OCI-LY7 (cell line): ENCODE measurements at places on chromosomes 4 and X.

DNA sequence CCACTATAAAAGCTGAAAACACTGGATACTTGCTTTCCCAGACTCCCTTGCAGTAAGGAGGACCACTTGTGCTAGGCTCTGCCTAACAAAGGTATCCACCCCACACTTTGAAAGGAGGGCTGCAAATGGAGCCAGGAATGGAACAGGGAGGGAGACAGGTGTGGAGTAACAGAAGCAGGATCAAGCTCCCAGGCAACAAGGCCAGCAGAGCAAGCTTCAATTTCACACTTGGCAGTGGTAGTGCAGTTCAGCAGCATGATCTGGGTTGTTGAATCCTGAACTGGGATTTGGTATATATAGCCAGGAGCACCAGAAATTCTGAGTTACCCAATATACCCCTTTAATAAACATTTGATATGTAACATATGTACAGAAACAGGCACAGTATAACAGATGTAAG is 9.8 kb downstream of the LAMP2 start:
- DNase-seq = no peak

- no peak for DNase-seq
Observed at GRCh38 chr4:3861720-3862639, 95.8 kb downstream of the ADRA2C start.

DNA sequence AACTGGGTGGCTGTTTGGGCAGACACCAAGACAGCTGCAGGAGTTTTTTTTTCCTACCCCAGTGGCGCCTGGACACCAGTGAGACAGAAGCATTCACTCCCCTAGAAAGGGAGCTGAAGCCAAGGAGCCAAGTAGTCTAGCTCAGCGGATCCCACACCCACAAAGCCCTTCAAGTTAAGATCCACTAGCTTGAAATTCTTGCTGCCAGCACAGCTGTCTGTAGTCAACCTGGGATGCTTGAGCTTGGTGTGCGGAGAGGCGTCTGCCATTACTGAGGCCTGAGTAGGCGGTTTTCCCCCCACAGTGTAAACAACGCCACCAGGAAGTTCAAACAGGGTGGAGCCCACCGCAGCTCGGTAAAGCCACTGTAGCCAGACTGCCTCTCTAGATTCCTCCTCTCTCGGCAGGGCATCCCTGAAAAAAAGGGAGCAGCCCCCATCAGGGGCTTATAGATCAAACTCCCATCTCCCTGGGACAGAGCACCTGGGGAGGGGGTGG is 171.4 kb downstream of the ARHGEF9 start:
- DNase-seq = no peak

- DNase-seq = no peak
Observed at GRCh38 chr4:7985891-7986441, 46.3 kb upstream of the AFAP1 start.

DNA sequence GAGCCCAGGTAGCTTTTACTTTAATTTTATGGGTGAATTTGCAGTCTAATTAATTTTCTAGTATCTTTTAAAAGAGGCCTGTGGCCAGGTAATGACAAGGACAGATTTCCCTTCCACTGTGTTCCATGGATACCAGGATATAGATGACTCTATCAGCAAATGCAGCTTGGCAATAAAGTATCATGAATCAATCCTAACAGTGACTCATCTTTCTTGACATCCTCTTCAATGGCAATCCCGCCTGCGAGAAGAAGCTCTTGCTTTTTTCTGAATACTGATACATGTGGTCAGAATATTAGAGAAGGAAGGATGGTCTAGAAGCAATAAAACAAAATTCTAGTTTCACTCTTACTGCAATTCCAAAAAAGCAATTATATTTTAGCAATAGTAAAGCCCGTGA is 267.8 kb downstream of the DTHD1 start:
- no peak for DNase-seq

DNA sequence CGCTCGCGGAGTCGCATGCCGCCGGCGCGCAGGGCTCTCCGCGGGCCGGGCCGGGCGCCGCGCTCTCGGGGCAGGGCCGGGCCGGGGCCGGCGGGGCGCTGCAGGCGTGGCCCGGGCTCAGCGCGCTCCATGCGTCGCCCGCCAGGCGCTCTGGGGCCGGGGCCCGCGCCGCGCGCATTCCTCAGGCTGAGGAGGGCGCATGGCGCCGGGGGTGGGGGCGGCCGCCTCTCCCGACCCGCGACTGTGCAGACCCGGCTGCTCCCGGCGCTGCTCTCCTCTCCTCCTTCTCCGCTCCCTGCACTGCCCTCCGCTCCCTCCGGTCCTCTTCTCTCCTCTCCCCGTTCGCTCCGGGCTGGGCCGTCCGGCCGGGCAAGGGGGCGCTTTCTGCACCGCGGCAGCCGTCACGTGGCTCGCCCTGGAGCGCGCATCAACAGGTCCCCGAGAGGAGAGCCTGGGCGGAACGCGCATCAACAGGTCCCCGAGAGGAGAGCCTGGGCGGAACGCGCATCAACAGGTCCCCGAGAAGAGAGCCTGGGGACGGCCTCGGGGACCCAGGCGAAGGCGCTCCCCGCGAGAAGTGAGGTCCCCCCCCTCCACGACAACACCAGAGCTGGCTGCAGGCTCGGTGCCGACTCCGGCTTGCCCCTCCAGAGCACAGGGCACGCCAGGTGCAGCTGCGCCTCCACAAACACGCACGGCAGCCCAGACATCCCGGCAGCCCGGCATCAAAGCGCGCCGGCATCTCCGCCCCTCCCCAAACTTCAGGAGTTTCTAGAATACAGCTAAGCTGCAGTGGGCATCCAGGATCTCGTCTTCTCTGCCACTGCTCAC is 12.9 kb downstream of the PPP2R3B start:
- peak; percentile 78 for DNase-seq

DNA sequence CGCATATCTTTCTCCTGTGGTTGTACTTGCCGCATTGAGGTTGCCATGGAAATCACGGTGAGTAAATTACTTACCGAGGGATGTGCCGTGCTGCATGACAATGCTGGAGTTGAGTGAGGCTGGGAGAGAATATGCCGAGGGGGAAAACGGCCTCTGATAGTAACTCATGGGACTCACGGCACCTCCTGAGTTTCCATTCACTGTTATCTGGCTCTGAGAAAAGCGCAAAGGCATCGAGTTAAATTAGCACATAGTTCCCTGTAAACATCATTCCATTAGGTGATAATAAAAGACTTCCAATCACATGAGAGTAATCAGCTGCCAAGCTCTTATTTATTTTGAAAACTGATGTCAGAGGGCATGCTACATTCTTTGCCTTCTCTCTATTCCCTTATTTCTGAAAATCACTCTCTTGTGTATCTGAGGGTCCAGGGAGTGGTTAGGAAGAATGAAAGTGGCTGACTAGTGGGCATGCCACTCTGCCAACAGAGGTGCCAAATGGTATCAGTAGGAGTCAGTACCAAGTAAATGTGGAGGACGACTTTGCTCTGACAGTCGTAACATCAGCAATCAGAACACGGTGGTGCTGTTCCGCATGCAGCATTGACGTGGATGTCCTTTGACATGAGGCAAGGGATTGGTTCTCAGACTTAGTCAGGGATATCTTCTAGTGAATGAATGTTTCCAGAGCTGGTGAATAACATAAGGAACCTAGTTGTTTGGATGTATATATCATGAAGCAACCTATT is 126.9 kb upstream of the PDLIM3 start:
- no peak for DNase-seq

GRCh38 chr4:62644372-62644771 is 1444.2 kb downstream of the ADGRL3 start:
- DNase-seq = peak; percentile 2

DNA sequence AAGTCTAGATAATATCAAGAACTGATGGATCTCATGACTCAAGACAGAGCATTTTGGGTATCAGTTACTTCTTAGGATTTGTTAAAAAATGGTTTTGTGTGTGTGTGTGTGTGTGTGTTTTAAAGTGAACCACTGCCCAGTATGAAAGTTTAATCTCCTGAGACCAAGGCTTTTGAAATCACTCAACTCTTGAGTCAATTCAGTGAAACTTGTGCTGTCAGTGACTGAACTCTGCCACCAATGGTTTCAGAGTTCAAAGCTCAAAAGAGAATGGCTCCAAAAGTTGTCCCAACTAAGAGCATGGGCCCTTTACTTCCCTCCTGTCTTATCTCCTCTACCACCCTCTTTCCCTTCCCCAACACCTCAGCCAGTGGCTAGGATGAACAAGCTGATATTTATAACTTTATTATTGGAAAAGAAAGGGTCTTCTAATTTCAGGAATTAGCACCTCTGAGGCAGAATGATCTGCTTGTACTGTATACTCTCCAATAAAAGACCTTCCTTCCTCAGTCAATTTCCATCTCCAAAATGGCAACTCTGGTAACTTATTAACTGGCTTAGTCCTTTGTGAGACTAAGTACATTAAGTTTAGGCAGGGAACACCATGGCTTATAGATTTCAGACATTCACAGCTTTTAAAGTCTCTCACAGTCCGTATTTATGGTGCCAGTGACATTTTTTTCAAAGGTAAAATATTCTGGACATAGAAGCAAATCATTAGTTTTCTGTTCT is 152.2 kb downstream of the REPS2 start:
- DNase-seq = no peak

DNA sequence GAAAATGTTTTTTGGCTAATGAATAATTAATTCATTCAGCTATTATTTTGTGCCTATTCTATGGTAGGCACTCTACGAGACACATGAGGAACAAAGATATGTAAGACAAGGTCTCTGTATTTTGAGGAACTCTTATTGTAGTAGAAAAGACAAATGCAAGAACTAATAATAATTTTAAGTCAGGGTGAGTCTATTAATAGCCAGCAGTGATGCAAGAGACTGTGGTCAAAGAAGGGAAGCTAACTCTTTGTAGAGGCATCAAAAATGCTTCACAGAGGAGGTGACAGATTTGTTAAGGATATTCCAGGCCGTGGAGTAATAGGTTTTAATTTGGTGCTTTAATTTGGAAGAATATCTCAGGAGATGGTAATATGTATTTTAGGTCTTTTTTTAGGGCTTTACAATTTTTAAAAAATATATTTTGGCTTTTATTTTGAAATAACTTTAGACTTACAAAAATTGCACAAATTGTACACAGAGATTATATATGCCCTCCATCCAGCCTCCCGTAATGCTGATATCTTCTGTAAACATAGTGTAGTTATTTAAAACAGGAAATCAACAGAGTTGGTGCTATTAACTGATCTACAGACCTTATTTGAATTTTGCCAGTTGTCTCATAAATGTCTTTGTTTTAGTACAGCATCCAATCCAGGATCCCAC is 48.1 kb downstream of the DCLK2 start:
- peak; percentile 1 for DNase-seq

DNA sequence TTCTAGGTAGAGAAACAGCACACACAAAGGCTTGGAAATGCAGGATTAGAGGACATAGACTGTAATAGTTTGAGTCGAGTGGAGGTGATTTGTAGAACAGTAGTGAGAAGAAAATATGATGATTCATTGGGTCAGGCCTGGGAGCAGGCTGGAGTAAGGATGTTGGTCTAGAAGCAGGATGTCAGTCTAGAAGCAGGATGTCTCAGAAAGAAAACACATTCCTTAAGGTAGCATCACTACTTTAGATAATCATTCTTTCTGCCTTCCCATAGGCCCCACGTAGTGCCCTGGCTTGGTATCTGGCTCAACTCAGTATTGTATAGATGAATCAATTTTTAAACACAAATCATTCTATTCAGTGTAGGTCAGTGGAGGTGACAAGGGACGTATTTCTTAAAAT is 11.2 kb upstream of the DACH2 start:
- DNase-seq = no peak

DNA sequence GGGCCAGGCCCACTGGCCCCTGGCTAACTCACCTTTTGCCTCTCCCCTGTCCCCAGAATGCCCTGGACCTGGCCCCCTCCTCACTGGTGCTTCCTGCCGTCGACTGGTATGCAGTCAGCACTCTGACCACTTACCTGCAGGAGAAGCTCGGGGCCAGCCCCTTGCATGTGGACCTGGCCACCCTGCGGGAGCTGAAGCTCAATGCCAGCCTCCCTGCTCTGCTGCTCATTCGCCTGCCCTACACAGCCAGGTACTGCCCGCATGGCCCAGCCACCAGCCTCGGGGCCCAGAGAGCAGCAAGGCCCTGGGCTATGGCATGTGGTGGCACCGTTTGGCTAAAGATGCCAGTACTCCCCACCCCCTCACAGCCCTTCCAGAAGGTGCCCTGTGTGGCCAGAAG is 3.7 kb downstream of the ATP6AP1 start:
- DNase-seq = no peak

GRCh38 chr4:37392521-37393255 is 148.1 kb downstream of the NWD2 start:
- no peak for DNase-seq

DNA sequence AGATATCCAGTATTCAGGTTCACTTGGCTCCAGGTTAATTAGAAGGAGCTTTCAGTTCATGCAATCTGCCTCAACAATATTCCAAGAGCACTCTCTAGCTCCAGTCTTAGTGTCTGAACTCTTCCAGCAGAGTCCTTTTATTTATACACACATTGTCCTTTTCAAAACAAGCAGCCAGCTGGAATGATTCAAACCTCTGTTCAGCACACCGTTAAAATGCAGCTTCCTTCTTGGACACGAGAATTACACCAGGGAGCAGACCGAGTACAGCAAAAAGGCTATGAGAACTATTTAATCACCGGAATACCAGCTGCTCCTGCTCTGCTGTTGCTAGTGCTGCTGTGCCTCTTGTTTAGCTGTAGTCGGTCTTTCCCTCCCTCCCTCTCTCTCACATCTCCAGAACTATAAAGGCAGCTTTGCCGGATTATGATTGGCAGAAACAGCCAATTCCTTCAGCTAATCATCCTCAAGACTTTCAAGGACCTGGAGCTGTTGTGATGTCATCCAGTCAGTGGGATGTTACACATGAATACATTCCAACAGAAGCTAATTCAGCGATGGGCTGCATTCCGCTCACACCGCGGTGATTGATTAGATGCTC is at the start of gene NDST4:
NDST4 (minus strand) TSS at position 115 of the 601 bp plus-strand sequence. CDS start 36,584 bp downstream, outside the sequence.
- DNase-seq = no peak

GRCh38 chr4:151931563-151931962 is 170.8 kb upstream of the GATB start:
- no peak for DNase-seq

DNA sequence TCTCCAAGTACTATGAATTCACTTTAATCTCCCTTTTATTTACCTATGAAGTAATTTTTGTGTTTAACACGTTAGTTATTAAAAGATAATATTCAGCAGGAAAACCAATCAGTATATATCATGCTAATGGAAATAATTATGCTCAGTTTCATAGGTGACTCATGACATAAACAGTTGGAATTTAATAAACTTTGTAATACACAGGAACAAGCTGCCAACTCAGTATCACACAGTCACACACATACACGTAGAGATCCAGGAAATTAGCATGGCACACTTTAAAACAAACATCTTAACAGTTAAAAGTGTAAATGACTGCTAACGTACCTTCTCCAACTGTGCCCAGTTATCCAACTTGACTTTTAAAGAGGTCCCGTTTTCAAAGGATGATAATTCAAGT is 2.3 kb downstream of the SPATA4 start:
- no peak for DNase-seq

- DNase-seq = no peak
Observed at GRCh38 chrX:31316340-31316991, 244.6 kb upstream of the FTHL17 start.

- no peak for DNase-seq
Observed at GRCh38 chr4:152626790-152627189, 53.0 kb downstream of the TMEM154 start.

- no peak for DNase-seq
Observed at GRCh38 chrX:70166601-70167590, 10.4 kb upstream of the DGAT2L6 start.

- DNase-seq = no peak
Observed at GRCh38 chr4:159137176-159137575, 34.3 kb downstream of the RAPGEF2 start.

GRCh38 chr4:134278675-134279074 is 77.1 kb upstream of the PABPC4L start:
- no peak for DNase-seq

GRCh38 chrX:105608745-105609144 is 213.6 kb upstream of the NRK start:
- DNase-seq = no peak
